ENCODE measurements at places on chromosomes 1 and 21. TPM values are rescaled to one million over a fixed set of nuclear protein-coding genes. Genes with fewer than 3 reads are reported as not detected.

Gene NRDC
- total RNA-seq: 116 TPM

DNA sequence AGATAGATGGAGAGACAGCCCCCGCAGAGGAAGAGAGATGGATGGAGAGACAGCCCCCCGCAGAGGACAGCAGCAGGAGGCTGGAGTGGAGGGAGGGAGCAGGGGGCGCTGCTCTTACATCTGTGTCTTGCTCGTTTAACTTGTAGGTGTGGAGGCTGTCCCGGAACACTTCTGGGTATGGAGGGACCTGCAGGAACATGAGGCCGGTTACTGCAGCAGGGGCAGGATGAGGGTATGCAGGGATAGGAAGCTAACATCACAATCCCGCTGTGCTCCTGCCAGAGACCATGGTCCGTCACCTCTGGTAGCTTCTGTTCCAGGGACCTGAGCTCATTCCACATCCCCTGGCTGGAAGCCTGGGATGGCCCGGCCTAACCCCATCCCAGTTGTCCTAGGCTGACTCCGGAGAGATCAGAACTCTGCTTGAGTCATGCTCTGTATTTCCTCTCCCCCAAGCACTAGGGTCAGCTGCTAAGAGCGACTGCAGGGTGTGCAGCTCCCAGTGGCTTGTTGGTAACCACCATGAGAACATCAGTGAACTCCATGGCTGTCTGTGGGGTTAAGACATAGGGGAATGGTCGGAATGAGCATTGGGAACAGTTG is 36.7 kb upstream of the GOLT1A start:
- H3K4me1 ChIP-seq: no peaks in the 10 kb centered on the region
- H3K4me3 ChIP-seq: no peak overlapping the region
- peaks cover 4% of the 10 kb centered on the region for H3K36me3 ChIP-seq
- H3K27ac ChIP-seq: no peak overlapping the region

DNA sequence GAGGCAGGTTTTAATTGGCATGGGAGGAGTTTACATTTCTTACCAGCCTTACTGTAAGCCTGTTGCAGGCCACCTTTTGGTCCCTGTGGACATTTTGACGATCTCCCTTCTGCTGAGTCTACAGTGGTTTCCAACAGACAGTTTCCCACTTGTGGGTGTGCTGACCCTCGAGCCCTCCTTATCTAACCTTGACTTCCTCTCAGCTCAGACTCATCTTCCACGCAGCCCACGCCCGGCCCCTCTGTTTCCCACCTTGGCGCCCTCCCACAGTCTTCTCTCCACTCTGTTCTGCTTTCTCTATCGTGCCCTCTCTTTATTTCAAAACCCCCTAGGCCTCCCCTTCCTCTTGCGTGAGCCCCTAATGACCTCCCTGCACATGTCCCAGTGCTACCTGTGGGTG is 6.1 kb upstream of the ARL8A start:
- H3K4me1 ChIP-seq: peaks cover 8% of the 10 kb centered on the region
- no peaks in the 10 kb centered on the region for H3K27me3 ChIP-seq
- no peak for DNase-seq
- H3K36me3 ChIP-seq: no peaks in the 10 kb centered on the region

GRCh38 chr1:197394831-197395608 is 127.0 kb downstream of the CRB1 start:
- no peaks in the 10 kb centered on the region for H3K4me1 ChIP-seq
- H3K36me3 ChIP-seq: no peaks in the 10 kb centered on the region
- H3K27me3 ChIP-seq: no peaks in the 10 kb centered on the region
- no peak for DNase-seq

DNA sequence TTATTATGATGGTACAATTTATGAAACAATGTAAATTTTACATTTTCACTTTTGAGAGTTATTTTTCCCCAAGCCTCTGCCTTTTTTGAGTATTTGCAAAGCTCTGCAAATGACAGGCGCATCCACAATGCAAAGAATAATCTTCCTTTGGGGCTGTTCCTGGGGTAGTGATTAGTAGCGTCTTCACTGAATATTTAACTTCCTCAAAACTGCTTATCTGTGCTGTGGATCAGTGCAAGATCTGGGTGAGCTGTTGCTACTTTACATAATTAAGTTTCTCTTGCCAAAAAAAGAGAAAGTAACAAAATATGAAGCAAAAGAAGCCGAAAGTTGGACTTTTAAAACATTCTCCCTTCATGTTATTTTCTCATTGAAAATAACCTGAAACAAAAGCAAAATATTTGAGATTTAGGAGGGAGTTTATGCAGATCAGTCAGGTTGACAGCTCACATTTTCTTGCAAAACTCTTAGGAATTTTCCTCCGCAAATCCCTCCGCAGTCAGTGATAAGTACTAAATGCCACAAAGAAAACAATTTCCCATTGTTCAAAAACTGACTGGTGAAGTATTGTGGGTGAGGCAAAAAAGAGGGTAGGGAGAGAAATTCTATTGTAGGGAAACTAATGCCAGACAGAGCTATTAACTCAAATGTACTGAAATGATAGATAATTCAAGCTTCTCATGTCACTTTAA is 276.4 kb upstream of the B3GALT2 start:
- no peaks in the 10 kb centered on the region for H3K36me3 ChIP-seq
- no peaks in the 10 kb centered on the region for H3K27me3 ChIP-seq
- H3K4me1 ChIP-seq: peaks cover 9% of the 10 kb centered on the region
- DNase-seq: no peak

DNA sequence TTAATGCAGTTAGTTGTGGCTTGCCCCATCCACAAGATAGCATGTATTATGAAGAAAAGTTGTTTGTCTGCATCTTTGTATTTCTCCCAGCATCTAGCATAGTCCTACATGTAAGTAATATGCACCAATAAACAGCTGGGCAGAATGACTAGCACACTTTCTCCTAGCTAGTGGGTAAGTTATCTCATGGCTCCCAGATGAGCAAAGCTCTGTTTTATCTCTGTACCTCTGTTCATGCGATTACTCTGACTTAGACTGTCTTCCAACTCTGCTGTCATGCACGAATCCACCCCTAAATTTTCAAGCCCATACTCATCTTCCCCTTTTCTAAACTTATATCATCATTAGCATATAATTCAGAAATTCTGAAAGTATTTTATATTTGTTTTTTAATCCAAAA is 37.5 kb upstream of the KCTD3 start:
- no peaks in the 10 kb centered on the region for H3K36me3 ChIP-seq
- DNase-seq: no peak
- H3K27ac ChIP-seq: no peak overlapping the region
- no peaks in the 10 kb centered on the region for H3K4me1 ChIP-seq

DNA sequence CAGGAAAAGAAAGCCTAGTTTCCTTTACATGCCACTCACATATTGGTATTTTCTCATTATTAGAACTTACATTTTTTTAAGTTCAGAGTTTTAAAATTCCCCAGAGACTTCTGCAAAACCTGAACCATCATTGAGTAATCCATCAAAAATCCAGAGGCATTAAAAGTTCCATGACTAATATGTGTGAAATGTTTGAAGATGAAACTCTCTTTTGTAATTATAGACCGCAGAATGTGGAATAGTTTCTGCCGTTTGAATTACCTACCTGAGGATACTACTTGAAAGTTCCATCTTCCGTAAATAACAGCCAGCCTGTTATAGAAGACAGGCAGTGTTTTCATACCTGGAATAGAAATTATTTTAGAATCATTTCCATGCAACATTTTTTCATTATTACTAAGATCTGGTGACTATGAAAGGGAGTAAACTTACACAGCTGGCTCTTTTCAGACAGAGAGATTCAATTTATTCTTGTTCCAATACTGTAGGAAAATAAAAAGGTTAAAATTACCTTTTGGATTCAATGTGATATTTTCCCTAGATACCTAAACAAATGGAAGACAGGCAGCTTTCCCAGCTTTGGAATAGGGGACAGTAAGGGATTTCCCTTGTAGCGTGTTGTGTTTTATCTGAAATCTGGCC is 131.4 kb downstream of the ST6GALNAC5 start:
- H3K4me3 ChIP-seq: no peak overlapping the region
- DNase-seq: no peak
- H3K4me1 ChIP-seq: no peaks in the 10 kb centered on the region
- H3K36me3 ChIP-seq: no peaks in the 10 kb centered on the region

GRCh38 chr1:211643324-211644212 is 31.9 kb downstream of the NEK2 start:
- H3K36me3 ChIP-seq: no peaks in the 10 kb centered on the region
- H3K27me3 ChIP-seq: no peaks in the 10 kb centered on the region
- no peak overlapping the region for H3K4me3 ChIP-seq
- peaks cover 9% of the 10 kb centered on the region for H3K4me1 ChIP-seq
- peak overlapping the region; percentile 55 for H3K27ac ChIP-seq

Measured in transverse colon (tissue), 4 donors.